Myocyte (in vitro differentiated cells): ENCODE measurements at places on chromosomes 2 and 18. TPM values are rescaled to one million over a fixed set of nuclear protein-coding genes. Genes with fewer than 3 reads are reported as not detected.
A peak's percentile ranks its signal among the peaks of the same experiment; 100 is the strongest.

PLEK gene
- not detected in 2 replicates for total RNA-seq

NTSR2 gene
- not detected in 2 replicates for total RNA-seq

- DNase-seq: peak; percentile 72
These were observed at the start of gene NCKAP5 for GRCh38 chr2:133568172-133568571. TSS of gene NCKAP5 (minus strand) at chr2:133568463. CDS start at chr2:133517526, 50,937 bp downstream.

DNA sequence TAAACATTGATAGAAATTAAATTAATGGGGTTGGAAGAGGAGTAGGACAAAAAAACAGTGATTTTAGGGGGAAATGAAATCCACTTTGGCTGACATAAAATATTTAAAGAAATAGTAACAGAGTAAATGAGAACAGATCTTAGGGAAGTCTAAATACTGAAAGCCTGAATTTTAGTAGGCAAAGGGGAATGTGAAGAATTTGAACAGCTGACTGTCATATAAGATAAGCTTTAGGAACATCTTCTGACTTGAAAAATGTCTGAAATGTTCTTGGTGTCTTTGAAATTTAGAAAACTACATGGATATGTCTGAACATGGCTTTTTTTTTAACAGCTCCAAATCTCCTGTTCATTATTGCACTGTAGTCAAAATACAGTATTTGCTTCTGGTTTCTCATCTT, 150.3 kb downstream of the CALCRL start:
- peak; percentile 11 for DNase-seq

DNA sequence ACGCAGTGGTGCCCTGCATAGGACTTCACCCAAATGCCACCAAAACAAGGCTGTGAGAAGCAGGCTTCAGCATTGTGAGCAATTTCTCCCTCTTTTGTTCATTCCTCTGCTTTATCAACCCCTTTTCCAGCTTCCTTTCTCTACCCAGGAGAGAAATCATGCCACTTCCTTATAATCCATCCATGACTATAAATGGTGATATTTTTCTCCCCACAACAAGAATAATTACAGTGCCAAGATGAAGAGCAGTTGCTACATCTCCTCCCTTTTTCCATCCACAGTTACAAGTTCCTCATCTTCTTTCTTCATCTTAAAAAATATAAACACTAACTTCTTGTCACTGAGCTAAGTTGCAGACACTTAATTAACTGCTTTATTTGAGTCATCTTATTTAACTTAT, 167.2 kb downstream of the ANTXR1 start:
- DNase-seq: no peak

DNA sequence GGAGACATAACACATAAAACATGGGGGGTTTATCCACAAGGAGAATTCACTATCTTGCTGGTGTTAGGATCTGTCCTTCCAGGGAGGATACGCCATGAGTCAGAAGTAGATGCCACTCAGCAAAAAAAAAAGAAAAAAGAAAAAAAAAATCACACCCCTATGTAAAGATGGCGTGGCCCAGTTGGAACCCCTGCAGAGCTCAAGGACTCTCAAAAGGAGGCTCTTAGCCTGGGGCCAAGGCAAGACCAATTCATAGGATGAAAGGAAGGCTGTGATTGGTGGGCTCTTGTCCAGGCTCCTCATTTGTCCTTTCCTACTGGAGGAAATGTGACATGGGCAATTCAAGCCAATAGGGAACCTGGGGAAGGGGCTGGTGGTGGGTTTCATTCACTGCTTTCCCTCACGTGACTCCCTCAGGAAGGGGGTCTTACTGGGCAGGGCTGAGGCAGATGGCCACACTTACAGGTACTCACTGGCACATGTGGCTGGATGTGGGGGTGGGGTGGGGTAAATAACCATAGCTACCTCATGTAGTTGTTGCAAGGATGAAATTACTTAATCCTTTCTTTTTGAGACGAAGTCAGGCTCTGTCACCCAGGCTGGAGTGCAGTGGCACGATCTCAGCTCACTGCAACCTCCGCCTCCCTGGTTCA, 38.7 kb upstream of the HAAO start:
- DNase-seq: no peak

GRCh38 chr2:160028431-160029269, 33.8 kb downstream of the PLA2R1 start:
- DNase-seq: peak; percentile 61
